ENCODE measurements at places on chromosomes 12 and 14. TPM values are rescaled to one million over a fixed set of nuclear protein-coding genes. Genes with fewer than 3 reads are reported as not detected.

Gene ANGEL1
- 11.3 TPM for total RNA-seq

Gene TAS2R20
- 2.3 TPM for total RNA-seq

Gene CLEC4D
- not detected for total RNA-seq

Gene TNFAIP2
- not detected for total RNA-seq

Gene BHLHE41
- not detected for total RNA-seq
